RPMI7951 (cell line): ENCODE measurements at places on chromosomes 6 and 20.

- peak; percentile 24 for DNase-seq
Observed at GRCh38 chr6:15464211-15464725, 198.6 kb downstream of the DTNBP1 start.

DNA sequence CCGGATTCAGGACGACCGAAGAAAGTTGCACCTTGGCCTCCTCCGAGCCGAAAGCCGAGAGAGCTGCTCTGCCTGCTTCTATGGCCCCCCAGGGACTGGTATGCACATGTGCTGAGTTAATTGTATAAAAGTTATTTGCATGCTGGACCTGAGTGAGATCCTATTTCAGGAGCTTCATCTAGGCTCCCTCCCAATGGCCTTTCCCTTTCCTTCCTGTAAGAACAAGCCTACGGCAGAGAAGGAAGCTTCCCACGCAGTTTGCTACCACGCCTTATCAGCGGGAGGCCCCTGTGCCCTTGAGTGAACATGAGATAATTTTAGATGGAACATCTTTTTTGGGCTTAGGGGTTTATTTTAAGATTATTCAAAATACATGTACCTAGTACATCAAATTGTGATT lies 65.9 kb downstream of the RIN2 start:
- DNase-seq, result no peak

DNA sequence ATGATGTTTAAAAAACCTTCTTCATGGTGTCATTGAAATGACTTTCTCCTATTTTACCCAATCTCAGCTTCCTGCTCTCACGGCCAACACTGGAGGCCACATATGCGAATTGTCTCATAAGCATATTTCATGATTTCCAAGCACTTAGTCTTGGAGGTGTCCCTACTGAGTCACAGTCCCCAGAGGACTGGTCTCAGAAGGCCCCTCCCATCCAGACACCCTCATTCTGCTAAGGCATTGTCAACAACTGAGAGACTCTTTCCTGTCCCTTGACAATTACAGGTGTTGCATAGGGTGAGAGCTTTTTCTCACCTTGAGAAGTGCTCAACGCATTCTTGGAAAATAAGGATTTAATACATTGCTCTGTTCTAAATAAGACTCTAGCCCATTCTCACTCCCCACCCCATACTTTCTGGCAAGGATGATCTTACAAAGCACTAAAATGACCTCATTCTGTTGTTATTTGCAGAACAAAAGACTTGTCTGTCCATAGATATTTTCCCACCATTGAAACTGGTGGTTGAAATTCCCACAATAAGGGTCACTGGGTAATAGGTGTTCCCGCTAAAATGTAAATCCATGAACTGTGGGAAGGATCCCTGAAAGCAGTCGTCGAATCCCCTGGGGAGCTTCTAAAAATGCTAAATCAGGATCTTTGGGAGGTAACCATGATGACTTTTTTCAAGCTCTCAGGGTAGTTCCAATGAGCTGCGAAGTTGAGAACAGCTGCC lies 32.3 kb upstream of the SLC22A23 start:
- DNase-seq, result peak; percentile 31

- peak; percentile 65 for DNase-seq
Observed at GRCh38 chr20:62606016-62606415, 36.3 kb upstream of the SLCO4A1 start.

- peak; percentile 70 for DNase-seq
Observed at GRCh38 chr20:59933296-59933848, at the start of gene SYCP2. Gene SYCP2, minus strand, starts transcription at chr20:59933637. Its CDS starts 11,224 bp downstream, at chr20:59922413.

DNA sequence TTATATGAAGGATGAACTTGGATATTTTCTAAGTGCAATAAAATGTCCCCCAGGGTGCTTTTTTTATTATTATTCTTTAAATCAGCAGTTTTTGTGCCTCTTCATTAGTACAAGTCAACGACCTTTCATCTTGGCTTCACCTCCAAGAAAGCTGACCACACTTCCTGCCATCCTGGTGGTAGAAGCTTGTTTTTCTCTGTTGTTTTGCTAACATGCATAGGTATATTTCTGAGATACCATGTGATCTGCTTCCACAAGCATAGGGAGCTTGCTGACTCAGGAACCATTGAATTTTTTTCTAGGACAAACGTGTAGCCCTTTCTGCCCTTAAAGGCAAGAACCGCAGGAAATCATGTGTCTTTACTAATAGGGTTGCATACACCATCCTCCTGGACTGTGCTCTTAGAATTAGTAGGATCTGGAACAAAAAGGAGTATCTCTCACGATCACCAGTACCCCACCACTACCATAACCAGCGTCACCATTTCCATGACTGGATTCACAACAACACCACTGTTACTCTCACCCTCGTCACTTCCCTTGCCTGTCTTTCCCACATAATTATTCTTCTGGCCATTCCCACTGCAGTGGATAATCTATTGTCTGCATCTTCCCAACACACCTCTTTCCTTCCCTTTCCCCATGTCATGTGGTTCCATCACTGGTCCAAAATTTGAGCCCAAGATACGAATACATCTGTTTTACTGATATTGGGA lies 207.1 kb downstream of the MAFB start:
- no peak for DNase-seq

DNA sequence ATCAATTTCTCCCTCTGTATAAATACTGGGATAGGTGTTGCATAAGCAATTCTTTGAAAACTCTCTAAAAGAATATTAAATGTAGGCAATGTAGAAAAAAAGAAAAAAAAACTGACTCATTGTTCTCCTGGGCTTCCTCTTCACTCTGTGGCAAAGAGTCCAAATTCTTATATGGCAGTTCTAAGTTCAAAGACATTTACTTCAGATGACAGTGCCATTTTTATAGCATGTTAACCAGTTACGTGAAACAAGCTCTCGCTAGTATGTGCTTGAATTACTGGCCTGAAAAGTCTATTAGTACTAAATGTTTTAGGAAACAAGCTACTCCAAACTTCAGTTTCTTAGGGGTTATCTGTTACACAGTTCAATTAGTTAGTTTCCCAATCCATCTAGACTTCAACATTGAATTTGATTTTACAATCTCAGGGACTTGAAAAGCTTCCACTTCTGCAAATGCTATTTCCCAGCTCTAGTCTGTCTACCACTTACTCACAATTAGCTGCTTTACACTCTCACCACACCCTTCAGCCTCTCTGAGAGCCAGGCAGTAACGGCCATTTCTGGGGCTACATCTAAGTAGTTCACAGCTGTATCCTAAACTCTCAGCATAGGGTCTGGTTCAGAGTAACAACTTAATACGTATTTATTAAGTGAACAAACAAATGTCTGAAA lies 100.4 kb downstream of the OGFRL1 start:
- DNase-seq, result no peak

- DNase-seq, result no peak
Observed at GRCh38 chr20:20368418-20369249, 730 bp downstream of the INSM1 start.

GRCh38 chr6:36127462-36128016 lies 2.8 kb upstream of the MAPK13 start:
- peak; percentile 93 for DNase-seq

- DNase-seq, result no peak
Observed at GRCh38 chr6:11275598-11275997, 43.1 kb upstream of the NEDD9 start.

- DNase-seq, result no peak
Observed at GRCh38 chr20:44402391-44403193, 47.1 kb downstream of the HNF4A start.

GRCh38 chr6:129750360-129750759 lies 40.4 kb upstream of the ARHGAP18 start:
- DNase-seq, result no peak

- no peak for DNase-seq
Observed at GRCh38 chr6:113819169-113819830, 37.8 kb upstream of the MARCKS start.

DNA sequence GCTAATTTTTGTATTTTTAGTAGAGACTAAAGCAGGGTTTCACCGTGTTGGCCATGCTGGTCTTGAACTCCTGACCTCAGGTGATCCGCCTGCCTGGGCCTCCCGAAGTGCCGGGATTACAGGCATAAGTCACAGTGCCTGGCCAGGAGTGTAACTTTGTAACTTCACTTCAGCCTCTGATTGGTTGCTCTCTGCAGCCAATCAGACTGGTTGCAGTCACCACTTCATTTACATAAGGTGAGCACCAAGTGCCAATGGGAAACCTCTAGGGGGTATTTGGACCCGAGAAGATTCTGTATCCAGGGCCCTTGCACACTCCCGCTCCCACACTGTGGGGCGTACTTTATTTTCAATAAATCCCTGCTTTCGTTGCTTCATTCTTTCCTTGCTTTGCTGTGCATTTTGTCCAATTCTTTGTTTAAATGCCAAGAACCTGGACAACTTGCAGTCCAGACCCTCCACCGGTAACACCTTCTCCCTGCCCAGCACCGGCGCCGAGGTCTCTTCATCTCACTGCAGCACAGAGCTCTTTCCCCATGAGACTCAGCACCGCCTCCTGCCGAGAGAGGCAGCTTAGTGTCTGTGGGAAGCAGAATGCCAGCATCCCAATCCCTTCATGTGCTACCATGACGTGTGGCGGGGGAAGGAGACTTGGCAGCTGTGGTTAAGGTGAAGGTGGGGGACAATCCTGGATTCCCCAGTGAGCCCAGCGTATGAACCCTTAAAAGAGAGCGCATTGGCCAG lies 14.0 kb upstream of the MRGBP start:
- DNase-seq, result no peak

DNA sequence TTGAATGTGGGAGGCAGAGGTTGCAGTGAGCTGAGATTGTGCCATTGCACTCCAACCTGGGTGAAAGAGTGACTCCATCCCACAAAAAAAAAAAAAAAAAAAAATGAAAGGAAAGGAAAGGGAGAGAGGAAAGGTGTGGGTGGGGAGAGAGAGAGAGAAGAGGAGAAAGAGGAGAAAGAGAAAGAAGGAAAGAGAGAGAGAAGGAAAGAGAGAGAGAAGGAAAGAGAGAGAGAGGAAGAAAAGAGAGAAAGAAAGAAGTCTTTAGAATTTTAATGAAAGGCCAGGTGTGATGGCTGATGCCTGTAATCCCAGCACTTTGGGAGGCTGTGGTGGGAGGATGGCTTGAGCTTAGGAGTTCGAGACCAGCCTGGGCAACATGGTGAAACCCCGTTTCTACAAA lies 7.7 kb upstream of the BCAS4 start:
- DNase-seq, result no peak

DNA sequence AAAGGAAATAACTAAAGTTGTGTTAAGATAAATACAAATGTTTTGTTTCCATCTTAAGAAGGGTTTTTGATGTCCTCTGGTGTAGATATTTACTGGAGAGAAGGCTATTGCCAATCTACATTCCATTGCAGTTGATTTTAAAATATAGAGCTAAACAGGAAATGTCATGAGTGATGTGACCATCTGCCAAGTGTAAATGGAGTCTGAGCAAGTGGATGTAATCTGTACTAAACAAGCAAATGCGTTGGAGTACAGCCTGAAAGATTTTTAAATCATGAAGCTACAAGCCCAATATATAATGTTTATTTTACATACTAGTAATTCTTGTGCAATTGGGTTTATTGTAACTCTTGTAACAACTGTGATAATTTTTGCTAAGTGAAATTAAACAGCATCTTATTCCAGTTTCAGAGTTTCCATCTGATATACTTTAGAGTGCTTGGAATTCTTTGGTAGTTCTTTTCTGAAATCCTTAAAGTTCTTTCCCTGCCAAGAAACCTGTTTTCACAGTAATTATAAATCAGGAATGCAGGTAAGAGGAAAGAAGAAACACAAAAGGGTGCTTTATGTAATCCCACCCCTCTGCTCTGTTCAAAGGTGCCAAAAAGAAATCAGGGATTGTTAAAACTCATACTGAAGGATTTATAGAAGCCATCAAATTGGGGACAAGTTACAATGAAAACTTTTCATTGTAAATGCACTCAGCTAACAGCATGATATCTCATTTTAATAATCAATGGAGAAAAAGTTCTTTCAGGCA lies 47.2 kb upstream of the FLRT3 start:
- no peak for DNase-seq

DNA sequence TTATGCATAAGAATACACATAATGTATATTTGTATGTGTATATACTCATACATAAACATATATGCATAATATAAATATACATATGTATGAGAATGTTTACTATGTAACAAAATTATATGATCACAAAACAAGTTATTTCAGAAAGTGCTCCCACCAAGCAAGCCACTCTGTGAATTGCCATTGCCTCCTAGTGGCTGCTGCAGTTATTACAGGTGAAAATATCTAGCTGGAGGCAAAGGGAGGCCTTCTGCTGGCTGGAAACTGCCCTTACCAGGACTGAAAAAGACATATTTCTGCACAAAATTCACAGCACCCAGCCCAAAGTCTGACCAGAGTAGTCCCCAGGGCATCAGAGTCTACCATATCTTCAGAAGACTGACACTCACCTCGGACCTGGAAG lies 14.4 kb upstream of the ADAM33 start:
- DNase-seq, result peak; percentile 22

GRCh38 chr6:73739096-73739495 lies 43.1 kb downstream of the CD109 start:
- DNase-seq, result peak; percentile 57

- no peak for DNase-seq
Observed at GRCh38 chr6:14656649-14657048, 539.1 kb downstream of the CD83 start.

GRCh38 chr6:35485402-35485877 lies 11.4 kb downstream of the TEAD3 start:
- DNase-seq, result peak; percentile 51

- DNase-seq, result peak; percentile 81
Observed at GRCh38 chr6:13303668-13304017, 24.7 kb downstream of the TBC1D7 start.

DNA sequence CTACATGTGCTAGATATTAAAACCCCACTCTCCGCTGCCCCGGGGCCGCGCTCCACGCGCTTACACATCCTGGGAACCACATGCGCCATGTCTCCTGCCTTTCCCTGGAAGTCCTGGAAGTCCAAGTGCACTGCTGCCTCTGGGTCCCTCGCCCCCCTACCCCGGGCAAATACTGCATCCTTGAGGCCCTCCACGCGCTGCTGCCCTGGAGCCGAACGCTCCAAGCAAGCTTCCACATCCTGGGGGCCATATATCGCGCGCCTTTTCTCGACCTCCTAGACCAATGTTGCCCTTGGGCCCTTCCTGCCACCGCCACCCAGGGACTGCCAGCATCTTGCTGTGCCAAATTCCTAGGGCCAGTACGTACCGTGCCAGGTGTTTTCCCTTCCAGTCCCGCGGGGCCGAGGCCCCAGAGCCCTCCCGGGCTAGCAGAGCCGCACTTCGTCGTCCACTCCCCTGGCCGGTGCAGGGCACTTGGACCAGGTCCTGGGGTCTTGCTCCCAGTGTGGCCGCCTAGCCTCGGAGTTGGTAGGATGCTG lies 779 bp upstream of the KCNG1 start:
- peak; percentile 37 for DNase-seq

DNA sequence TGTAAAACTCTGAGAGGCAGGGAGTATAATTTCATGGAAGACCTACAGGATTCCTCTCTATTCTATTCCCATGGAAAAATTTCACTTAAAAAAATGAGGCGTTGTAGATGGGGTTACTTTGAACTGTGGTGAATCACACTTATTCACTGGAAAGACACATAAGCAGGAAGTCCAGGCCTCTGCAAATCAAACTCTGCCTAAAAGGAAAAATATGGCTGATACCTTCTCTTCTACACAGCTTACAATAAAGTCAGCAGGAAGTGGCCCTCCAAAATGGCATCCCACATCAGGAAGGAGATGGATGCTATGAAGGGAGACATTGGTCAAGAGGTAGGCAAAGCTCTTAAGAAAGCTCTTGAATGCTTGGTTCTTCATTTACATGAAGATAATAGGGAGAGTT lies 115.9 kb downstream of the FYN start:
- DNase-seq, result peak; percentile 66
